CD4-positive, alpha-beta T cell treated with Interleukin-2 at 100 ng/mL for 4 hours (primary cell): ENCODE measurements at places on chromosomes 1 and 21.
A peak's percentile ranks its signal among the peaks of the same experiment; 100 is the strongest.

DNA sequence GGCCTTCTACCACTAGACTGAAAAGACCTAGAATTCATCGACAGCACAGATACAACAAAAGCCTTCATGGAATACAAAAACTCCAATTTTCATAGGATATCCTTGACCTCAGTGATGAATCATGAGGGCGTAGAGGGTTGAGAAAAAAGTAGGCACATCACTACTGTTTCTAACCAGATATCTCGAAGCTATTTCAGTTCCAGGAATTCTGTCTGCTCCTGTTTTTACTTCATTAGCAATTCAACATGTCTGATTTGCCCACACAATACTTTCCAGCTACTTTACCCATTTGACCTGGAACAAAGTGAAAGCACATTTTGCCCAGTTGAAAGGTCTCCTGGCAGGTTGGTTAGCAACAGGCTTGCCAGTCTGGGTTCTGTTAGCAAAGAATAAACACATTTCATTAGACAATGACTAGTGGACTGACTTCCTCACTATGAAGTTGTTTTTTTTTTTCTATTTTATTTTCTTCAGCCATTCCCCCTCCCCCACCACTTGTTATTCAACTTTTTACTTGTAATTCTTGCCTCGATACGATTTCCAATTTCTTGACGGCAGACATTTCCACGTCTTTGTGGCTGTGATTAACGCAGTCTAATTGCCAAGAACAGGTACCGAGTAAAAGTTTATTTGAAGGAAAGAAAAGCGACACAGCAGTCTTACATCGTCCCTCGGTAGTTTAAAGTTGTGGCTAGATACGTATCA, 4.0 kb upstream of the ZBTB18 start:
- DNase-seq: peak; percentile 81

- DNase-seq: peak; percentile 18
Measured at GRCh38 chr1:23854568-23854967, 13.5 kb downstream of the FUCA1 start.

- no peak for DNase-seq
Measured at GRCh38 chr1:55706397-55706796, 491.2 kb upstream of the USP24 start.

DNA sequence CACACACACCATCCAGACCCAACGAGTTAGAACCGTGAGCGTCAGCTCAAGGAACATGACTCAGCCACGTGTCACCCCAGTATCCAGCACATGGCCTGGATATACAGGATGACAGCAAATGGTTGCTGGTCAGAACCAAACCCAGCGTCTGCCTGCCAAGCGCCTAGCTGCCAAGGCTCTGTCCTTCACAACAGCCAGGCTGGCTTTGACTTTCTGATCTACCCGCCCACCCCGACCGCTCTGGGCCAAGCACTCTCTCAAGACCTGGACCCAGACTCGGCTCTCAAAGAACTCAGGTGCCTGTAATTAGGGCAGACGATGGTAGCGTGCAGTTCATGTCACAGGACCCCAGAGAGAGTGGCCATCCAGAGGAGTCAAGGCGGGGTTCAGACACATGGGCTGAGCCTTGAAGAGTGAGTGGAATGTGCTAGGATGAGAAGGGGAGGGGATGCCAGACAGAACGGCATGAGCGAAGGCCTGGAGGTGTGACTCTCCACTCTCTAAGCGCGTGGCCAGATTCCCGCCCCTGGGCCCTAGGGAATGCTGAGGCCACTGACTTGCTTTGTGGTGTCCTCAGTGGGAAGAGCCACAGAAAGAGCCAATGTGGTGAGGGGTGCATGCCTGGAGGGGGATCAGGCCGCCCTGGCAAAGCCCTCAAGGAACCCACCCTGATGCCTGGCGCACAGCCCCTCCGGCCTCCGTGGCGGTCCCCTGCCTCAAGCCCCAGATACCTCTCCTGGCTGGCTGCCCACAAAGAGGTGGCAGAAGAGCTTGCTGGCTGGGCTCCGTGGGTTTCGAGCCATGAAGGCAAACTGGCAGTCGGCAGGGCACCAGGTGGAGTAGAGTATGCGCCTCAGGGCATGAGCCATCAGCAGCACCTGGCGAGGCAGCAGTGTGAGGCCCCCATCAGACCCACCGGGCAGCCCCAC, 7.0 kb downstream of the SH2D5 start:
- DNase-seq: no peak

- no peak for DNase-seq
Measured at GRCh38 chr1:39671433-39671792, 494 bp downstream of the NT5C1A start.

GRCh38 chr1:154847891-154848290, 22.2 kb downstream of the KCNN3 start:
- no peak for DNase-seq

GRCh38 chr1:185349556-185349955, 32.5 kb upstream of the IVNS1ABP start:
- no peak for DNase-seq

DNA sequence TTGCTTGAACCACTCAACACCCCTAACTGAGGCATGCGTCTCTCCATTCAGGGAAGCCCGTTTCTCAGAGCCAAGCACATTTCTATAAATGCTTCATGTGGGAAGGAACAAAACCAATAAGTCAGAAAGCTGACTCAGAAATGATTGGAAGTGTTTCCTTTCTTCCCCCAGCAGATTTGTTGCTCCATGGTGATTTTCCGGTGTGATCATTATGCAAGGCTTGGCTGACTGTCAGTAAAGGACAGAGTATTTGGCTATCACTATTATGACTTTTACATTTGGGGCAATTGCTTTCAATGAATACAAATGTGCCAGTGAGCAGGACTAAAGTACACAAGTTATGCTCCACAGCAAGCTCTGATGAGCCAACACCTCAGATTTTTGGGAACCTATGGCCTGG, 53.3 kb upstream of the ZC3H11B start:
- no peak for DNase-seq

DNA sequence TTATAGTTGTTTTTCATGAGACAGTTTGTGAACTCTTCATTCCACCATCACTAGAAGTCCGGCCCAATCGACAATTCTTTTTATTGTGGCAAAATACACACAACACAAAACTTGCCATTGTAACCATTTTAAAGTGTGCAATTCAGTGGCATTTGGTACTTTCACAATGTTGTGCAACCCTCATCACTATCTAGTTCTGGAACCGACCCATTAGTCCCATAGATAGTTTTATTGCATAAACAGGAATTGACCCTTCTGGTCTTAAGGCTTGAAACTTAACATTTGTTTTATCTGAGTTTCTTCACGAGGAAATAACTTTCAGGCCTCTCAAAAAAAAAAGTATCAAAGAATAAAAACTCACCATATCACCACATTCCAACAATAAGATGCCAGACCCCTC, 8.8 kb upstream of the PPIE start:
- DNase-seq: no peak

GRCh38 chr1:40389871-40390560, 16.5 kb downstream of the SMAP2 start:
- no peak for DNase-seq

DNA sequence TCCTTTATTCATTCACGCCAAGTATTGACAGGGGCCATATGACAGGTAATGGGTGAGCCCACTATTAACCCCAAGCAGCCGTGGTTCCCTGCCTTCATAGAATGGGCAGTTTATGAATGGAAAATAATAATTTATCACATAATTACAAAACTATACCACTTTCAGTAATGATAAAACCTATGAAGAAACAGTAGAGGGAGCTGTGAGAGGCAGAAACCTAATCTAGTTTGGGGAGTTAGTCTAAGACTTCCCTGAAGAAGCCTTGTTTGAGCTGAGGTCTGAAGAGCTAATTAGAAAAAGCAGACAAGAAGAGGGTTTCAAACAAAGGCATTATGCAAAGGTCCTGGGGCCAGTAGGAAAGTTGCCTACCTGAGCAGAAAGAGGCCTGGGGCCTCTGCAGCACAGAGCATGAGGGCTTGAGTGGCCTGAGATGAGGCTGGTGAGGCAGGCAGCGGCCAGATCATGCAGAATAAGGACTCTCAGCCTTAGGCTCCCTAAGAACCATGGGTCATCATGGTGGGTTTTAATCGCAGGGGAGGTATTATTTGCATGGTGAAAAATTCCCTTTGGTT, 142.8 kb downstream of the ATG4C start:
- no peak for DNase-seq

DNA sequence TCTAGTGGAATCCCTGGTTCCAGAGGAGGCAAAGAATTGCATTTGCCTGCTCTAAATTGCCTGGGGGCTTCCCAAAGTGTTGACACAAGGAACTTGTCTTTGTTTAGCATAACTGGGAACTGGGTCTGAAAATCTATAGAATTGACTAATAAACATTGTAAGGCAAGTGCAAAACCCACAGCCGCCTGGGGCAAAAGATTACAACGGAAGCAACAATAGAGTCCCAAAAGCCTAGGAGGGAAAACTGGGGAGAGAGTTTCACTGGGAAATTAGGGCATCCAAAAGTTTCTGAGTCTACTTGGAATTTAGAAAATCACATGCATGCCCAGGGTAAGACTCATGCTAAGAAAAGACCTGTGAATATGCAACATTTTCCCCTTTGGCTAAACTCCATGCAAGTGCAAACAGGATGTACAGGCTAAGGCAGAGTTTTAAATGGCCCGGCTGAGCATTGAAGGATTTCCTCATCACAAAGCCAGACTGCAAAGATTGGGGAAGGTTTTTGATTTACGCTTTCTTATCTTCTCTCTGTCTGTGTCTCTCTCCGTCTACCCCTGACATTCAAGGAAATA, 725.3 kb upstream of the NCAM2 start:
- no peak for DNase-seq
